ENCODE measurements at places on chromosomes 5 and 9.

- no peak for DNase-seq
These were observed 157.1 kb downstream of the HTR1A start for GRCh38 chr5:63805151-63805550.

- no peak for DNase-seq
These were observed 253.4 kb upstream of the DMAC1 start for GRCh38 chr9:8052991-8053390.

DNA sequence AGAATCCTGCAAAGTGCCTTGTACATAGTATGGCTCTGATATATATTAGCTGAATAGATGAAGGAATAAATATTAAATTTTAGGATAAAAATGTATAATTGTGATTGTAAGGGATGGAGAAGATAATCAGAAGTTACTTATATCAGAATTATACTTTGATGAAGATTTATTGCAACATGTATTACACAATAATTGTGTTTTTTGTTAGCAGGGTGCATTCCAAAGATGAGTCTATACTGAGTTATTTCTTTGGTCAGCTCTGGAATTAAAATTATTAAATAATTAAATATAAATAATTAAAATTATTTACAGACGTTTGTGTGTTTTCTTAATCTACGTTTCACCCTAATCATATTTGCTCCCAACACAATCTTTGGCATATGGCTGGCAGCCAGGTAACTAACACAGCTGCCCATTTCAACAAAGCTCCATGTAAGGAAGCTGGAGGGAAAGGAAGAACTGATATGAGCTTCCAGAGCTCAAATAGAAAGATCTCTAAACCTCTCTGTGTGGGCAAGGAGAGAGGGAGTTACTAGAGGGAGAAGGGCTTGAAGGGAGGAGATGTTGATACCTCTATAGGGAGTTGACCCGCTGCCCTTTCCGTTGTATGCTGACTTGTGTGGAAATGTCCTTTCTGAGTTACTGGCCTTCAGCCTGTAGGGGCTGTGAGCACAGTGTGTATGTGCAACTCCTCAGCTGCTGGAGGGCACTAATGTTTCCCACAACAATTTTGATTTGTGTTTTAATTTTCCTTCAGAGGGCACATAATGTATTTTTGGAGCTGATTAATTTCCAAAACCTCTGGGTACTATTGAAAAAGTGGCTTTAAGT is 403.4 kb downstream of the MAN2A1 start:
- no peak for DNase-seq

DNA sequence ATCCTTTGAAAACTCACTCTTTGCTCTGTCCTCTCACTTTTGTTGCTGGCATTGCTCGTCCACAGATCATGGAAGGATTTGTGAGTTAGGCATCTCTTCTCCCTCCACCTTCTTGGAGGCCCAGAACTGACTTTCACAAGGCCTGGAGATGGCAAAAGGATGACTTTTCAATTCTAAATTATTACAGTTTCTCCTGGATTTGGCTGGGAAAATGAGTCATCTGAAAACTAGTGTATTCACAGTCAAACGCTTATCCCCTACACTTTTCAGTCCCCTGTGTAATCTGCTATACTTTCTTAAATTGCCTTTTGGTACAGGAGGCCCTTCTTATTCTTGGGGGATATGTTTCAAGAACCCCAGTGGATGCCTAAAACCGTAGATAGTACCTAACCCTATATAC is 35.6 kb downstream of the ADRA1B start:
- no peak for DNase-seq

DNA sequence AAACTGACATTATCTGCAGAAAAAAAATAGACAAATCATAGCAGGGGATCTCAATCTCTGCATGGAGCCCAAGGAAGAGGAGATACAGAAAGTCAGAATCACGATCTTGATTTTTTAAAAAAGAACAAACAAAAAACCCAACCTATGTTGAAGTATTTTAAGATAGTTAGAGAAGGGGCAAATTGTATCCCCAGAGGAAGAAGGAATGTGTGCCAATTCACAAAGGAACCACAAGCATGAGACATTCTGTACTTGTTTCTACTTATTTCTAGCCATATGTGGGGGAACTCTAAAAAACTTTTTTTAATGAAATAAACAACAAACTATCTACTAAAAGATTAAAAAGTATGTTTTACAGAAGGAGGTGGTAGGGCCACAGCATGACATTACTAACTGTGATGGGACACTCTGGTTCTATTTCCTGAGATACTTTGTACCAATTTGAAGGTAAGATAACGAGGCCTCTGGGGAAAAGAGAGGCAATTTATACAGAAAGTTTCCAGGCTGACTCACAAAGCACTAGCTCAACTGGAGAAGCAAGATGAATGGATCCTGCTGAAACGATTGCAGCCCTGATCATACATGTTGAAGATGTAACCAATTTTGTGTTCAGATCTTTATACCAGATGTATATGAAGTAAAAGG is 22.5 kb downstream of the RANBP3L start:
- DNase-seq = no peak

DNA sequence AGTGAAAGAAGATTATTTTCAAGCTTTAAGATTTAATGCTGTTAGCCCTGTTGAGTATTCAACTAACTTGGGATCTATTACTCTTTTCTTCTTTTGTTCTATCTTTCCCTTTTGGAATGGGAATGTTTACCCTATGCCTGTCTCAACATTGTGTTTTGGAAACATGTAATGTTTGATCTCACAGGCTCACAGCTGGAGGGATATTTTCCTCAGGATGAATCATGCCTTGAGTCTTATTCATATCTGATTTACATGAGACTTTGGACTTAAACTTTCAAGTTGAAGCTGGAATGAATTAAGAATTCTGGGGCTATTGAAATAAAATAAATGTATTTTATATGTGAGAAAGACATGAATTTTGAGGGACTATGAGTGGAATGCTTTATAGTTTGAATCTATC is 607.8 kb upstream of the PTGER4 start:
- no peak for DNase-seq

GRCh38 chr9:21415493-21416267 is 6.8 kb downstream of the IFNA8 start:
- no peak for DNase-seq

DNA sequence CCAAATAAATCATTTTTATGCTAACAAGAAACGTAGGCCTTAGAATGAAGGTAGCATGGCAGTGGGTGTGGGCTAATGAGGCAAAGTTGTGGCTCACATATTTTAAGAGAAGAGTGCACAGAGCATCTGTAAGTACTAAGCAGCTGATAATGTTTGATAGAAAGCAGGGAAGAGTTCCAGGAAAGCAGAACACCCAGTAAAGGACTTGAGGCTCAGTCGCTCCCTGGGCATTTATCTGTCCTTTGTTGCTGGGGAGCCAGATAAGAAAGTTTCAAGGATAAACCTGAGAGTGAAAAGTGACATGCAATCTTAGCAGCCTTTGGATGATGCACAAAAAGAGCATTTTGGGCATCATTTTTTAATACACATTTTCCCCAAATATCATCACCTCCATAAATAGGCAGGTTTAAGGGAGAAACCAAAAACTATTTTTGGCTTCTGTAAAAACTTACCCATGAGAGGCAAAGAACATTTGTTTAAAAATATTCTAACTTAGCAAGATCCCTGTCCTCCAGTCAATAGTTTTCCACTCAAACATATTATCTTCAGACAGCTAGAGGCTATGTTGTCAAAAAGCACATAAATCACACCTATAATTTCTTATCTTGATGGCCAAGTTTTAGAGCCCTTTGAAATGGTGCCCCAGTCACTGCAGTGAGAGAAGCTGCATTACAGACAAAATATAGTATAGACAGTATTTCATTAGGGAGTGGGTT is 3.4 kb downstream of the FREM1 start:
- no peak for DNase-seq

- no peak for DNase-seq
These were observed 6.6 kb downstream of the PCDH12 start for GRCh38 chr5:141951332-141951781.

DNA sequence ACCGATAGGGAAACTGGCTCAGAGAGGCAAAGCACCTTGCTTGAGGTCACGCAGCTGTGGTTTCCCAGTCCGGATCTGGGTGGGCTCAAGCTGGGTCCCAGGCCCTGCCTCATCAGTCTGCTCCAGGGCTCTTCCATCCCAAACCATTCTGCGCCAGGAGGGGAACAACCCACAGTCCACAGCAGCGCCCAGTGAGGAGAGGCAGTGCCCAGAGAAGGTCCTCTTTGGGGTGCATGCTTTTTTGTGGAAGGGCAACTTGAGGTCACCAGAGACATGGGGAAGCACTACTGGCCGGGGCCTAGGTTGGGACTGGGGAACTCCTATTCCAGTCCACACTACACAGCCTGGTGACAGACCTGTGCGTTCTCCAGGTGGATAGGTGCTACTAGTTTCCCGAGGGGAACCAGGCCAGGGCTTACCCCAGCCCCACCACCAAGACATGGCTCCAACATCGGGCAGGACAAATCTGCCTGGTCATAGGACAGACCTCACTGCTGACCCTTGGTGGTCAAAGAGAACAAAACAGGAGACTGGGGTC is 62.5 kb upstream of the RNF130 start:
- no peak for DNase-seq

DNA sequence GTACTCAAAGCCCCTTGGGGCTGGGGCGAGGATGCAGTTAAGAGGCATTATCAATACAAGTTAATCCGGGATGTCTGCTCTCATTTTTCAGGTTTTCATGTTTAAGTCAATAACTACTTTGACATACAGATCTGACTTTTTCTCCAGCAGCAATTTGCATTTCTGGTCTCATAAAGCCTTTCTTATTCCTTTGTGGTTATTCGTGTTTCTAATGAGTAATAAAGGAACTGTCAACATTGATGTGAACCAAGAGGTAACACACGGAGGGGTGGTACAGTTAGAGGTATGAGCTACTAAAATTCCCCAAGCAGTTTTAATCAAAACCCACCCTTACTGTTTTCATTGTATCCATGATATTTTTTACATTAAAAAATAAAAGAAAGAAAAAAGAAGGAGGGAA is 138.0 kb upstream of the NFIB start:
- no peak for DNase-seq

- DNase-seq = no peak
These were observed 39.3 kb downstream of the RAI14 start for GRCh38 chr5:34695275-34696027.

DNA sequence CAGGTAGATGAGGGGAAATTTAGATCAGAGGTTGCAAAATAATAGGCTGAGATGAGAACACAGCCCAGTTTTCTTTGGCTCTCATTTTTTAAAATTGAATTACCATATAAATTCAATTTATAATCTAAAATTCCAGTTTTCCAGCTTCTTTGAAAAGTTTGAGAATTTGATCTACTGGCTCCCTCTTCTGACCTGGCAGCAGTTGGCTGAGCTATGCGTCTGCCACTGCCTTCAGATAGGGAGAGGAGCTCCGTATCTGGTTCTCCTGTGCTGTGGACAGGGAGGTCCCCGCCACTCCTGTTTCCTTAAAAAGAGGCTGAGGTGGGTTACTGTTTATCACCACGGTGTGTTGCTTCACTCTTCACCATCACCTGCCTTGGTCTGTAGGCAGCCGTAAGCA is 103.7 kb downstream of the ARHGAP26 start:
- DNase-seq = no peak

DNA sequence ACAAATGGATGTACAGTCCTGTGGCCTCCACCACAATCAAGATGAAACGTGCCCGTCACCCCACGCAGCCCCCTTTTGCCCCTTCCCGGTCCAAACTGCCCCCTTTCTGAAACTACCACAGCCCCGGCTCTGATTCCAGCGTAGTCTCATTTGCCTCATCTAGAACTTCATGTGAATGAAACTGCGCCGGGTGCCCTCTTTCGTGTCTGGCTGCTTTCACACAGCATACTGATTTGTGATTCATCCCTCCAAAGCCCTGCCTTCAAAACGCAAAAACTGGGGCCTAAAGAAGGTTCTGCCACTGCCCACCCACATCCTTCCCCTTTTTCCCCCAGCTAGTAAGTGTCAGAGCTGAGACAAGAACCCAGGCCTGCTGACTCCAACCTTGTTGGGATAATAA is 31.5 kb upstream of the NCS1 start:
- no peak for DNase-seq

GRCh38 chr9:36995927-36996705 is 38.0 kb downstream of the PAX5 start:
- DNase-seq = peak; percentile 17

DNA sequence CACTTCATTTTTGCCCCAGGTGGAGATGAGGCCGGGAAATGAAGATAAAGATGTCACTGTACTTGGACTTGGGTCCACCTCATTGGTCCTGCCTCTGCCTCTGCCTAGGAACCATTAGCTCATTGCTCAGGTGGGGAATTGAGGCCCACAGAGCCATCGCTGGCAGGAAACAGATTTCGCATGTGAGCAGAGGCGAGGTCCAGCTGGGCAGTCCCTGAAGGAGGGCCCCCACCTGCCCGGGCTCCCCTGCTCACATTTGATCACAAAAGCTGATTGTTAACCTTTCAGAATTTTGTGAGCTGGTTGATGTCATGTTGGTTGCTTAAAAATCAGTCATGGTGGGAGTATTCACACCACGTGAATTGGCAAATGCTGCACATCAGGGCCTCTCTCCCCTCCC is 273.8 kb upstream of the MVB12B start:
- no peak for DNase-seq

DNA sequence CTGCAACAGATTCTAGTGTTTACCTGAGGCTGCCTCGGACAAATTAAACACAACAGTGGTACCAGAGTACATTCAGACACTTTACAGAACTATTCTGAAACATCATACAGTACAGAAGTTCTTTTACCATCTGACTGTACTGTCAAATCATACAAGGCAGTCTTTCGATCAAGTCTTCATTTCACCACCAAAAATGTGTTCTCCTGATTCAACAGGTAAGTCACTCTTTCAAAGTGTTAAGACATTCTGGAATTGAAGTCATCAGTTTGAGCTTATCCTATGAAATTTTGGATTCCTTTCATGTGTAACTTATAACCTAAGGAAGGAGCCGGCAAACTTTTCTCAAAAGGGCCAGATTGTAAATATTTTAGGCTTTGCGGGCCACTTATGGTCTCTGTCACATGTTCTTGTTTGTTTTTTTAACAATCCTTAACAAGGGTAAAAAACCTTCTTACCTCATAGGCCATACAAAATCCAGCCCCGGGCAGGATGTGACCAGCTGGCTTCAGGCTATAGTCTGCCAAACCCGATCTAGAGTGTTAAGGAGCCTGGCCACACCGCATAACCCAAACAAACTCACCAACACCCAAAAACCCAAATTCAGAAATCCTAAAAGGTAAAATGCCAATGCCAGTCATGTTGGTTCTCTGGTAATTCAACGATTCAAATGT is 151.6 kb downstream of the DENND1A start:
- no peak for DNase-seq

- DNase-seq = no peak
These were observed 148.1 kb downstream of the NPR3 start for GRCh38 chr5:32859211-32859641.

DNA sequence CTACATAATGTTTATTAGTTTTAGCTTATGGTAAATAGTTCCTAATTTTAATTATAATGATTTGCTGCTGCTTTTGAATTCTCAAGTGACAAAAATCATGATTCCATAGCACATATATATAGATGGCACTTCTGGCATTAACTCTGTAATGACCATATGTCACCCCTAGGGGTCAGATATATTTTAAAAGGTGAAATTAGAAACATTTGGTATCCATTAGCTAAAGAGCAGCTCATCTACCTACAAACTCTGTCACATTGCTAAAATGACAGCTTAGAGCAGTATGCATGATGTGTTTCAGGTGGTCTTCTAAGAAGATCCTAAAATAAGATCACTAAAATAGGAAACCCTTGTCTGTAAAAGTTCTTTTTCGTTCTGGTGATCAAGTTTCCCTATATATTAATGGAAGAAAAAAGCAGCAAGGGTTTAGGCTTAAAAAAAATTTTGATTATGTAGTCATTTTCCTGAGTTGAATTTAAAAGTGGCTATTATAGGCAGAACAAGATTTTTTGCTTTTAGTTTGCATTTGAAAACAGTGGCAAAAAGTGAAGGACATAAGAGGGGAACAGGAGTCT is 157.7 kb upstream of the POU5F2 start:
- no peak for DNase-seq
